ENCODE measurements at places on chromosomes 2 and 18.

DNA sequence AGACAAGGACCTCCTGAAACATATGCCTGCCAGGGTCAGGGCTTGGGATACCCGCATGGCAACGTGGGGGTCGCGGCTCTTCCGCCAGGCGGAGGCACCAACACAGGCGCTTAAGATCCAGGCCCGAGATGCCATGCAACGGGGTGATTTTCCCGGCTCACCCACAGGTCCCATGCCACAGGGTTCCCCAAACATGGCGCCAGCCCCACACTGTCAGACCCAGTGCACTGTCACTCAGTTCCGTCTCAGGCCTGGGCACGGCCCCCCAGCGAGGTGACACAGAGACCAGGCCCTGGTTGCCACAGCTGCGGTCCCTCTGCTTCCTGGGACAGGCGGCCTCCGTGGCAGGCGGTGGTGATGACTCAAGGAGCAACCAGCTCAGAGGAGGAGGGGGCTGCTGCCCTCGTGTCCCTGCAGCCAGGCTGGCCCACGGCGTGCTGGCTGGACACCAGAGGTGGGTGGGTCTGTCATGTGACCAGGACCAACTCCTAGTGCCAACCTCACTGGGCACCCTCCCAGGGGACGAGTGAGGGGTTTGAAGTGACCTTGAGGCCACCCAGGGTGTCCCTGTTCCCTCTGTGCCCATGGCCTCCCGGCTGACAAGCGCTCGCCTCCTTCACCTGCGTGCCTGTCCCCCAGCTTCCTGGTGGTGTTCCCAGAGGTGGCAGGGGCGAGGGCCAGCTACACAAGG, 4.9 kb downstream of the PDCD1 start:
- no peak for DNase-seq

DNA sequence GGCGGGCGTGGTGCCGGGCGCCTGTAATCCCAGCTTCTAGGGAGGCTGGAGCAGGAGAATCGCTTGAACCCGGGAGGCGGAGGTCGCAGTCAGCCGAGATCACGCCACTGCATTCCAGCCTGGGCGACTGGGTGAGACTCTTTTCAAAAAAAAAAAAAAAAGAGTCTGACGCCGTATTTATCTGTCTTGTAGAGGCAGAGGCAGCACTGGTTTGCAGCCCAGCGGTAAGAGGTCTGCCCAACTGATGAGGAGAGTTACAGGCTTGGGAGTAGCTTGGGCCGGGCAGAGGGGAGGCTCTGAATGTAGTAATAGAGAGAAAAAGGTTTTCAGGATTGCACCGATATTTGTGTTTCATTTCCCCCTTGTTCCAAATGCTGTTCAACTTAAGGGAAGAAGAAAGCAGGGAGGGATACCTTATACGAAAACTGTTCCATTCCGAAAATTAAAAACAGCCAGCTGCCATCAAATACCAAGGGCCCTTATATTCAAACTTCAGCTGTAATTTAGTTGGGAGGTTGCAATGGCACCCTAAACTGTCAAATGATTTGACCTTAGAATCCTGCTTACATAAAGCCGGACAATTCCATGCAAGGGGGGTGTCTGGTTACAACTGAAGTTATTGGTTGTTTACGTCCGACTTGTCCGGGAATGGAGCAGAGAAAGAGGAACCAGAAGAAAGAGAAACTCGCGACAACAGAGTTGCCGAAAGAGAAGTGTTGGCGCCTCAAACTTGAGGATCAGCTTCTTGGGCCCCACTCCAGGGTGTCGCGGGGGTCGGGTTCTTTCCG, 9.2 kb upstream of the SP9 start:
- DNase-seq = no peak

DNA sequence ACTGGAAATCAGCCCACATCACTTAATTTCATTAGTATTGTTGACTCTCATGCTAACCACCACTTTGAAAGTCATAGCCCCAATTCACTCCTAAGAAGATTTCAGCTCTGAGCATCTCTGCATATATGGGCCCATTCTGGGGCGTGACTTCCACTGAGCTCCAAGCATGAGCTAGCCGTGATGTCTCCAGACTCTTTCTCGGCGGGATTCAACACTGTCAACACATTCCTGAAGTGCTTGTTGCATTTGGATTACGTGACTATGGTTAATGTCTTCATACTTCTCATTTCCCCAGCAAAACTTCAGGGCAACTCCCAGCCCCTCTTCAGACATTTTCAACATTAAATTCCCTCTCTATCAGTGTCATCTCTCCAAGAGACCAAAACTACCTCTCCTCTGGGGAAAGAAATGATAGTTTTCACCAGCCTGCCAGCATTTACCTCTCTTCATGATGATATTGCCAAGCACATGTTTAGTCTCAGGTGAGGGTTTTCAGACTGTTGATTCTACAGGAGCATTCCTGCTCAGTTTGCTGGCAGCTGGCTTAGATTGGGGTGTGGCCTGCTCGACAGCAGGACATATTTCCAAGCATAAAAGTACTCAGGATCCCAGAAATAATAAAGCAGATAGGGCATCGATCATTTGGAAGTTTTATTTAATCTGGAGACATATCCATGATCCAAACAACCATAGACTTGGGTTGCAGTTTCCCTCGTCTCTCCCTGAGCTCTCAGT, 81.7 kb downstream of the FEZ2 start:
- no peak for DNase-seq

DNA sequence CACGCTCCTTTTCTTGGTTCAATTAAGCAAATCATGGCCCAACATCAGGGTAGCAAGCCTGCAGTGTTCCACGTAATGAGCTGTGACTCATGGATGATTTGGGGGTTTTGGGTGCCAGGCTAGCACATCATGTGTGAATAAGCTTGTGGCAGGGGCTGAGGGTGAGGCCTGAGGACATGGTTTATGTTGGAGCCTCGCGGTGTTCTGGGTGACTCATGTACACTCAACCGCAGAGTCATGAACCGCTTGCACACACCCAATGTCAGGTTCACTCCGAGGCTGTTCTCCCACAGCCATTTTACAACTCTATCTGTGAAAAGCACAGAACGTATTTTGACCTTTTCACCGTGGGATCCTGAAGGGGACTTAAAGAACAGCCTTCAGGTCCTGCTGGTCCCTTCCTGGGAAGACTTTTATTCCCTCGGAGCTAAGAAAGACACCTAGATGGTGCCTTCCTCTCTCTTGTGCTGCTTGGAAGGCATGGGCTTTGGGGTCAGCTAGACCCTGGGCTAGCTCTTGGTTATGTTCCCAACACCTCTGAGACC, 139.9 kb upstream of the ZEB2 start:
- DNase-seq = no peak

DNA sequence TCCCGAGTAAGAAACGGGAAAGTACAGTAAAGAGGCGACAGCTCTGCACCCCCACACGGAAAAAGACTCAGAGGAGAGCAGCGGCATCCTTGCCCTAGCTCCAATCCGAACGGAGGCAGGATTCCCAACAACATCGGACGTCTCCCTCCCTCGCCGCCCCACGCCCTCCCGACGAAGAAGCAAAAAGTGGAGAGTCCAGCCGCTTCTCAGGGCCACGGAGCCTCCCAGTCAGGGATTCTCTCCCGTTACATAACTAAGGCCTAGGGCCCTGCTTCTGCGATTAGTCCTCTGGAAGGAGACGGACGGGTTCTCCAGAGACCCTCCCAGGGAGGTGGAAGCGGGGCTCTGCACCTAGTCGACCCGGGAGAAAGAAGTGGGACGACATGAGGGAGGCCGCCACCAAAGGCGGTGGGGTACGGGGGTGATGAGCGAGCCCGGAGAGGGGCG, 587 bp downstream of the SUMO1 start:
- DNase-seq = peak; percentile 63

GRCh38 chr2:100146657-100146960, 4.2 kb upstream of the AFF3 start:
- DNase-seq = no peak

GRCh38 chr18:48680339-48681250, 141.8 kb downstream of the CTIF start:
- peak; percentile 66 for DNase-seq

- no peak for DNase-seq
Observed at GRCh38 chr2:22957446-22957845, 427.5 kb upstream of the KLHL29 start.

GRCh38 chr2:176508984-176509740, 239.9 kb downstream of the MTX2 start:
- no peak for DNase-seq

DNA sequence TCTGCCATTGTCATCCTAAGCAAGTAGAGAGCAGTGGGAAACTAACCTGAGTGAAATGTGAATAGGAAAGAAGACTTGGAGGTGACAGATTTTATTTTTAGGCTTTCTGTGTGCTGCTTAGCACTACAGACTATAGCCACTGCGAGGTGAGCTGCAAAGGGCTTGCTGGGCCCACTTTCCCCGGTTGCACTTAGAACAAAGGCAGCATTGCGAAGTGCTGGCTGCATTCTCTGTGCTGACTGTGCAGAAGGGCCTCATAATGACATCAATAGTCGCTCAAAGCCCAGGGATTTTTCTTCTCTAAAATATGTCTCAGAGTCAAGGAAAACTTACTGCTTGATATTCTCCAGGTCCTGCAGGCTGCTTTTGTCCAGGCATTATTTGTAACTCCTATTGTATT, 592.1 kb downstream of the TDRD15 start:
- DNase-seq = no peak

DNA sequence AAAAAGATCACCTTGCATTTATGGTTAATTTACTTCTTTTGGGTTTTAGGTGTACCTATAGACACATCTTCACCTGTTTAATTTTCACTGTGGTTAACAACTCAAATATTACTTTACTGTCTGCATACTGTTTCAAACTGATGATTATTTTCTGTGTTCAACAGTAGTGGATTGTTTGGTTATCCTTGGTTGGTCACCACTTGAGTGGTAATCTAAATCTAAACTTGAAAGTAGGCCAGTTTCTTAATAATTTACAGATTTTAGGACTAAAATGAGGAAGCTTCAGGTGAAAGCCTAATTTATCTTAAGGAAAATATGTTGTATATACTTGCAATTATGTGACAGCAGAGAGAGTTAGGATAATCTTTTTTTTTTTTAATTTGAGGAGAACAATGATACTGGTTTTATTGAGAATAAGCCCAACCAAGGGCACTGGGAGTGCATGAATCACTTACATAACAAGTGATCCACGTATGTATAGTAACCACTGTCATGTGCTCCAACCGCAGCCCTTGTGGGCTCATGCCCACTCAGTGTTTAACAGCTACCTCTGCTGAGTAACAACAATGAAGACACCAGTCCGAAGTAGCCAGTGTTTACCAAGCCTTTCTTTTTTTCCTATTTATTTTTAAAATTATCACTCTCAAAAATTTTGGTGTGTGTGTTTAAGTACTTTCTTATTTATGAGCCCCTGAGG, 31.0 kb upstream of the WDSUB1 start:
- DNase-seq = no peak

- DNase-seq = no peak
Observed at GRCh38 chr2:64876137-64876647, 113.0 kb upstream of the SLC1A4 start.

- no peak for DNase-seq
Observed at GRCh38 chr2:183123959-183124221, 353 bp upstream of the NUP35 start.

GRCh38 chr2:96884299-96885094, 14.6 kb upstream of the SEMA4C start:
- no peak for DNase-seq

DNA sequence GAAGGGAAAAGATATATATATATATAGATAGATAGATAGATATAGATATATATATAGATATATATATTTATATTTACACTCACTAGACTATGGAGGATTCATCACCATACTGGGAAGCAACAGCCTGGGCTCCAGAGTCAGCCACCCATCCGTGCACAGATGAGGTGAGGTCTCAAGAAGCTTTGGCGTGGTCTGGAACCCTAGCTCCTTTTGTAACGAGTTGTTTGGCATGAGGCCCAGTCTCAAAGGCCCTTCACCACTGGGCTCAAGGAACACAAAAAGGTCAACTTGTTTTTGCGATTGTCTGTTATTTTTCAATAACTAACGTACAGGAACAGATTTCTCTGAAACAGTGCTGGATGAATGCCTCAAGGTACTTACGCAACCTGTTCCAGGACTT, 448.7 kb downstream of the CMPK2 start:
- DNase-seq = no peak

DNA sequence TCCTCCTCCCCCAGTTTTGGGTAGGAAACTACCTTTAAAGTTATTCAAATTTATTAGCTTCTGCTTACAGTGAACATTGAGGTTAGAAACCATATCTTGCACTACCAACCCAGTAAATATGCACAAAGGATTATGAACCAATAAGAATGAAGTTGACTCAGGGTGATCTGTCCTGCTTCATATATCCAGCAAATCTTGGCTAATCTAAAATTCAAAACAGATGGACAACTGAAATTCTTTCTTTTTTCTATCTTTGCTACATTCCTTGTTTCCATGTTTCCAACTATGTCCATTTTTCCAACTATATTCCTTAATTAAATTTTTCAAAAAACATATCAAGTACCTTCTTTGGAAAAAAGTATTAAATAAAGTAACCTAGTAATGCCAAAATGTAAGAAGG, 149.3 kb downstream of the FAM124B start:
- DNase-seq = no peak

- peak; percentile 87 for DNase-seq
Observed at GRCh38 chr2:28390746-28391563, 1.7 kb upstream of the FOSL2 start.

GRCh38 chr2:16623031-16623430, 42.6 kb downstream of the CYRIA start:
- DNase-seq = no peak

GRCh38 chr18:8349608-8350323, 259.5 kb upstream of the RAB12 start:
- DNase-seq = no peak

DNA sequence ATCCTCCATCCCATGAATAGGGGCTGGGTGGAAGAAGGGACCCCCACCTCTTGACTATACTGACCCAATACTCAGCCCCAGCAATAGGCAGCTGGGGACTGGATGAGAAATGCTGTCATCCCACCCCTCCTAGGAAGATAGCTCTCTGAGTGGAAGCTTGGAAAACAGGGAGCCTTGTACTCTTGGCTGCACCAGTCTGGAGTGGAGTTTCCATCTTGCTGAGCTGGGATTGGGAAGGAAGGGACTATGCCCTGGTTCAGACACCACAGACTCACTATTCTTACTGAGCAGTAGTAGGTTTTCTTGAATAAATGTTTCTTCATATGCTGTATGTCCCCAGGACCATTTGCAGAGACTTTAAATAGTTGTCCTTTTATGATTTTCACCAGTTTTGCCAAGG, 7.4 kb downstream of the DCAF17 start:
- no peak for DNase-seq

GRCh38 chr18:9526458-9526857, 51.1 kb downstream of the RALBP1 start:
- no peak for DNase-seq

DNA sequence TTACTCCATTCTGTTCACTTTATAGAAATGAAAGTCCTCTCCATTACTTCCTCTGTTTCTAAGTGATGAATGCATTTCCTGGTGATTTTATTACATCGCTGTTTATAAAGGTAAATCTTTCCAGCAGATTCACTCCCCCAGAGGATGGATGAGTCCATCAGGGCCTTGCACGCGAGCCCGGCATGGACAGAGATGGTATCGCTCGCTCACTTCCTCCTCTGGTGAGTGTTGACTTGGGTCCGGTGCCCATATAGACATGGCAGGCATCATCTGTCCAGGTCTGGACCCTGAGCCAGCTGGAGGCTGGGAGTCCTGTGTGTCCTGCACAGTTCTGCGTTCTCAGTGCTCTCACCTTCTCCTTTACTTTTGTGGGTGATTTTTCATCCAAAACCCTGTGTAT, 733.6 kb upstream of the SALL3 start:
- no peak for DNase-seq

GRCh38 chr2:171678619-171679018, 8.7 kb upstream of the DYNC1I2 start:
- no peak for DNase-seq

GRCh38 chr2:198401644-198402043, 597.3 kb downstream of the PLCL1 start:
- no peak for DNase-seq
